ENCODE measurements at places on chromosomes 1 and 21.

DNA sequence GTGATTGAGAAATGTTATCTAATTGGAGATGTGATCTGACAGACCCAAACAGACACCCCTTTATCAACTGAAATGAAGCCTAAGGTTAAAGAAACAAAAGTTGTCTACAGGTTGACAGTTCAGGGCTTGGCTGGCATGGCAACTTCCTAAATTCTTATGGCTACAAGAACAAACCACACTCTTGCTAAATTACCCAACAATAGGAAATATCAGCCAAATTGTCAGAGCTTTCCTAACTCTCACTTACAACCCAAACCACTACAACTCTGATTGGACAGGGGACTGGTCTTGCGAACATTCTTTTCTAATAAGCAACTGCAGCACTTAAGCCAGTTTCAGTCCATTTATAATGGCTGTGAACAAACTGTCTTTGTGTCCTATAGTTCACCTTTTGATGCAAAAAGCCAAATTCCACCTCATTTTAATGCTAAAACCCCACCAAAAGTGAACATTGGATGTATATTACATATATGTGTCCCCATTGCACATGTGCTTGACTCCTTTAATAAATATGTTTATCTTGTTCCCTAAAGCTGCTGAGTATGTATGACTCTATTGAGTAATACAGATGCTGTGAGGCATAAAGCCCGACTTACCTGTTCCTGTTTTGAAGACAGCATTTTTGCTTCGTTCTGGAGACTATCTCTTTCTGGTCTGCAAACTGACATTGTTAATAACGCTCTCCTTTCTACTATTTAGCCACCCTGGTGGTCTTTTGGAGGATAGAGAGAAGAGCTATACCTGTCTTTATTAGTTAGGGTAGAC, 101.3 kb upstream of the HMCN1 start:
- no peak for DNase-seq

- no peak for DNase-seq
Measured at GRCh38 chr1:232627645-232628334, 2.1 kb downstream of the SIPA1L2 start.

DNA sequence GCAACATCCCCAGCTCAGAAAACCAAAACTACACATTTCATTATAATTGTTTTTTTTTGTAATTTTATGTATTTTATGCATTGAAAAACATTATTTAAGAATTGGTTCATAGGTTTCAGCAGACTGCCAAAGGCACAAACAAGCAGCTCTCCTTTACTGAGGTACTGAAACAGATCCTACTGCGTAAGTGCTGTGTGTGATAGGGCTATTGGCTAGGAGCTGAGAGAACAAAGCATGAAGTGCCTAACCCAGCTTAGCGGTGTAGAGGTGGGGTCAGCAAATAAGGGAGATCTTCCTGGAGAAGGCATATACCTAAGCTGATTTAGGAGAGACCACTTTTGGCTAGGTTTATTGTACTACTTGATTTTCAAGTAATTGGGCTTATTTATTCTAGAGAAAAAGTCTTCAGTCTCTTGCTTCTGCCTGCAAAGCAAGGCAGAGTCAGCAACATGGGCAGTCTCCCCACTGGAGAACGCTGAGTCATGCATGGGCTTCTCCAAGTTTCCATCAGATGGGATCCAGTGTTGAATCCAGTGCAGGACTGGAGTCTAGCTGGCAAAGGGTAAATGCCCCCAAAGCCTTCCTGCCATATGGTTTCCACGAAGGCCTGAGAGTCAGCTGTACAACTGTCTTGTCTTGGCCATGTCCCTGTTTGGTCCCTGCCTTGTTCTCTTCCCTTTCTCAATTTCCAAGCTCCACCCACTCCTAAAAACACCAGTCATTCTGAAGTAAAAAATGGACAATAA, 18.0 kb upstream of the YTHDF2 start:
- DNase-seq = no peak

GRCh38 chr21:45290948-45291612, 3.4 kb upstream of the POFUT2 start:
- DNase-seq = no peak

GRCh38 chr1:206036663-206037455, 13.2 kb upstream of the CTSE start:
- DNase-seq = no peak

DNA sequence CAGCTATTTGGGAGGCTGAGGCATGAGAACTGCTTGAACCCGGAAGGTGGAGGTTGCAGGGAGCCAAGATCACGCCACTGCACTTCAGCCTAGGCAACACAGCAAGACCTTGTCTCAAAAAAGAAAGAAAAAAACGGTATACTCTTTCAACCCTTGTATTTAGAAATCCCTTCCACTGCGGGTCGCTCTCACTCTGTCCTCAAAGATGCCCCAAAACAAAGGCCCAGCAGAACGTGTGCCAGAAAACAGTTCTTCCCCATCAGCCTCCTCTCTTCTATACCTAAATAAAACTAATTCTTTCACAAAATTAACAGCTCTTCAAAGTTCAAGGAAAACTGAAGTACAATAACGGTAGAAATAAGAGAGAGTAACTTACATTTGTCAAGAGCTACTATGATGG, 13.2 kb downstream of the SETD4 start:
- DNase-seq = no peak

DNA sequence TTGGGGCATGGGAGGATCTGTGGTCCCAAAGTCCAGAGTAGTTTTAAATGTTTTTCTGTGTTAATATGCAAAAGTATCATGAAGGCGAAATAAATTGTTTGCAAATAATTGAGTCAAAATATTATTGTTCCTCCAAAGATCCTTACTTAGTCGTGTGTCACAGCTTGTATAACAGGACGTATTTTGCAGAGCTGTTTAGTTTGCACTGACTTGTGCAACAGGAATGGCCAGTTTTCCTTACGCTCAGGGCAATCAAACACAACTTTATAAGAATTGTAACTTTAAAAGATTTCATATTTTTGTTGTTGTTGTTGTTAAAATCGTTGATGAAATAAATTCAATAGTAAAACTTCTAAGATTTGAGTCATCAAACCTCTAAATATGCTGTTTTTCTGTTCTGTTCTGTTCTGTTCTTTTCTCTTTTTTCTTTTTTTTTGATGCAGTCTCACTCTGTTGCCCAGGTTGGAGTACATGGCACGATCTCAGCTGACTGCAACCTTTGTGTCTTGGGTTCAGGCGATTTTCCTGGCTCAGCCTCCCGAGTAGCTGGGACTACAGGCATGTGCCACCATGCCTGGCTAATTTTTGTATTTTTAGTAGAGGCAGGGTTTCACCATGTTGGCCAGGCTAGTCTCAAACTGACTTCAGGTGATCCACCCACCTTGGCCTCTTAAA, 60.6 kb downstream of the UCK2 start:
- DNase-seq = no peak

- DNase-seq = no peak
Measured at GRCh38 chr1:245874942-245875580, 632.0 kb downstream of the SMYD3 start.

DNA sequence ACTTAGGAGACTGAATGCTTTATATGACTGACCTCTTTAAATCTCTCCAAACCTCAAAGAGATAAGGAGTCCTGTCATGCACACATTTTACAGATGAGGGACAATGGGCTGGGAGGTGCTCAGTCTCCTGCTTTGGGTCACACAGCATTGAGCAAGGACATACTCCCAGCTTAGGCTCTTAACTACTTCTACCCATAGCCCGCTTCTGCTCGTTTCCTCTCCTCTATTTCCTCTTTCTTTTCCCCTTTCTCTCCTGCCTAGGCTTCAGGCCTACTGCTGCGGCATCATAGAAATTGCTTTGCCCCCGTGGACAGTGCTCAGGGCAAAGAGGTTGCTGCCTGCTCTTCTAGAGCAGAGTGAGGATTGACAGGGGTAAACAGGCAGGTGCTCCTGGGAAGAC, 12.4 kb upstream of the ZNF691 start:
- no peak for DNase-seq

GRCh38 chr1:89974696-89975470, 20.0 kb upstream of the ZNF326 start:
- DNase-seq = no peak

GRCh38 chr1:204417074-204417997, 5.7 kb upstream of the PPP1R15B start:
- no peak for DNase-seq

DNA sequence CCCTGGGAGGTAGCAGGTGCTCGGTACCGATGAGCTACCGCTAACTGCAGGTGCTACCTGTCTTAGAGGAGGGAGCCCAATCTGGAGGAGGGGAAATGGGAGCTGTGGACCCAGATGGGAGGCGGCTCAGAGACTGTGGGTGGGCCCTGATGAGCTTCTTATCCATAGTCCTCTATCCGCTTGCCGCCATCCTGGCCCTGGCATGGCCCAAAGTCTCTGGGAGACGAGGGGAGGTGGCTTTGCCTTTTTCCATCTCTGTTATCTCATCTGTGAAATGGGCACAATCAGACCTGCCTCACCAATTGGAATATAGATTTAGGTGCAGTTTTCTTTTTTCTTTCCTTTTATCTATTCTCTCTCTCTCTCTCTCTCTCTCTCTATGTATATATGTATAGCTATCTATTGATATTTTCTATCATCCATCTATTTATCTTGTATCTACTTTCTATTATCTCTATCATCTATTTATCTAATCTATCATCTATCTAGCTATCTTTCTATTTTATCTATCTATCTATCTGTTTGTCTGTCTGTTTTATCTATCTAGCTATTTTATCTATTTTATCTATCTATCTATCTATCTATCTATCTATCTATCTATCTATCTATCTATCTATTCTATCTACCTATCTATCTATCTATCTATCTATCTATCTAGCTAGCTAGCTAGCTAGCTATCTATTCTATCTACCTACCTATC, 16.5 kb downstream of the TNFRSF1B start:
- no peak for DNase-seq

GRCh38 chr1:222329493-222330045, 218.3 kb downstream of the HHIPL2 start:
- DNase-seq = no peak

DNA sequence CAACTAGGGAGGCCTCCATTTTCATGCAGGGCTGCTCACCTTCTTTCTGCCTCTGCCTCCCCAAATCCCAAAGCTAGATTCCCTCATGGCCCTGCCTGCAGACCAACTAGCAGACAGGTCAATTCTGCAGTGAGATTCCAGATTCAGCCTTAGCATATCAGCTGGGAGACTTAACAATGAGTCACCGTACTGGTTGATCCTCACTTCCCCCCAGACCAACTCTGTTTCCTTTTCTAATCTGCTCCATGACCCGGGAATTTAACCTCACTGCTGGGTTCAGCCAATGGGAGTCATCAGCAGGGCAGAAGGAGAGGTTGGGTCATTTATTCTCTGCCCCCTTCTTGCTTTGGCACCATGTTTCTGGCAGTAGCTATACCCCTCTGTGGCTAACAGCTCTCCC, 140.6 kb upstream of the GRIK3 start:
- no peak for DNase-seq

DNA sequence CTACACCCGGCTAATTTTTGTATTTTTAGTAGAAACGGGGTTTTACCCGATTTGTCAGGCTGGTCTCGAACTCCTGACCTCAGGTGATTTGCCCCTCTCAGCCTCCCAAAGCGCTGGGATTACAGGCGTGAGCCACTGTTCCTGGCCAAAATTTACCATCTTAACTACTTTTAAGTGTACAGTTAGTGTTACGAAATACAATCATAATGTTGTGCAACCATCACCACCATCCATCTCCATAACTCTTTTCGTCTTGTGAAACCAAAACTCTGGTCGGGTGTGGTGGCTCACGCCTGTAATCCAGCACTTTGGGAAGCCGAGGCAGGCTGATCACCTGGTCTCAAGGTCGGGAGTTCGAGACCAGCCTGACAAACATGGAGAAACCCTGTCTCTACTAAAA, 14.1 kb upstream of the ZBTB40 start:
- DNase-seq = no peak

DNA sequence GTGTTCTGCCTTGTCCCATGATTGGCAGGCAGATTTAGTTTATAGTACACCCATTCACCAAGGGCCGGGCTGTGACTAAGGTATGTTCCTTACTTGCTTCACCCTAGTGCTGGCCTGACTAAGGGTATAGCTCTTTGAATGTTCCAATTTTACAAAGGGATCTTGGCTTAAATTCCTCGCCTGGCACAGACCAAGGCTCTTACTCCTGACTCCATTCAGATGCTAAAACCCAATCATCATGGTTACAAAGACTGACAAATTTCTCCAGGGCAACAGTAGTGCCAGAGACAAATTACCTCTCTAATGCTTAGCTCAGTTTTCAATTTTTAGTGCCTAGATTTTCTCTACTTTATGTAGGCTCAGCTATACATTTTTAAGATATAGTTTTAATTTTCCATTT, 11.5 kb upstream of the C1orf53 start:
- no peak for DNase-seq

- DNase-seq = no peak
Measured at GRCh38 chr1:208782186-208782585, 538.0 kb upstream of the PLXNA2 start.

DNA sequence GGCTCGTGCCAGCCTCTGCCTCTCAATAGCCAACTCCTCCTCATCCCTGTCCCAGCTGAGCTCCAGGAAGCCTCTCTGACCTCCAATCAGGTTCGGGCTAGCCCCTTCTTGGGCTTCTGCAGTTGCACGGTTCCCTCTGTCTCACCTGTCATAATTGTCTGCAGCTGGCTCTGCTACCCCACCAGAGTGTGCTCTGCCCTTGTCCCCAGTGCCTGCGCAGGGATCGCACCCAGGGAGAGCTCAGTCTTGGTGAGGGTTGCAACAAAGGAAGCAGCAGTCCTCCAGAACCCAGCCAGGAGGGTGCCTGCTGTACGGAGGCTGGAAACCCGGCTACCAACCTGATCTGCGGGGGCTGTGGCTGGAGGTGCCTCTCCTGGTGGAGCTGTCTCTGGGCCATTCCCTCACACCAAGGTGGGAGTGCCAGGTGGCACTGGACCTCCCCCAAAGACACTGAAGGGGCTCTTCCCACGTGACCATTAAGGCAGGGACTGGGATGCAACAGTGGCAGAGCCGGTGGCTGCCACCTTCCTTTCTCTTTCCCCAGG, 63.5 kb upstream of the DMRTB1 start:
- DNase-seq = no peak

DNA sequence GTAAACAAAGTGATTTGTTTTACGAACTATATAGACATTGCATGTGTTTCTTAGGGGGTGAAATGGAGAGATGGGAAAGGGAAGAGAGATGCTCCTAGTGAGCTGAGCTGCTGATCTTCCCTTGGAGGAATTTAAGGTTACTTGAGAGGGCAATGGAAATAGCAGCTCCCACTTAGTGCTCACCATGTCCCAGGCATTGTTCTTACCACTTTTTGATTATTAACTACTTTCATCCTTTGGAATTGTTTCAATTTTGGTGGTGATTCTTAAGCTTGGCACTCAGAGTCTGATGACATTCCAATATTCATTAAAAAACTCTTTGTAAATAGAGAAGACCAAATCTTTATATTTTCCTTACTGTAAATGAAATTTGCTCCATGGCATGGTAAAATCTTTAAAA, 124.9 kb downstream of the ITSN1 start:
- DNase-seq = no peak

DNA sequence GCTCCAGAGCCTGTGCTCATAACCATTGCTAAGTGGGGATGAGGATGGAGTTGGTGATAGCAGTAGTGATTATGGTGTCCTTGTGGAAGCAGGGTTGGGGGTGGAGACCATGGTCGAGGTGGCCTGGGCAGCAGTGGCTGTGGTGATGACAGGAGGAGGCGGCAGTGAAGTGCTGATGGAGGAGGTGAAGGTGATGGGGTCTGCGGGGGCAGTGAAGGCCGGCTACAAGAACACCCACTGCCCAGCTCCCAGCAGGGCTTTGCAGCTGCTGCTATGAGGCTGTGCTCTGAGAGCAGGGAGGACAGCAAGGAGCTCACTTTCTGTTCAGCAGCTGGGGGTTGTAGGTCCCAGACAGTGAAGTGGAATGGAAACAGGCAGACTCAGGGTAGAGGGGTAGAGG, 15.6 kb upstream of the DMBX1 start:
- DNase-seq = no peak

Data from stimulated activated CD4-positive, alpha-beta T cell treated with anti-CD3 and anti-CD28 coated beads, TNF-alpha, amount 100 ng/mL, for 48 hours (primary cell).